ENCODE measurements at places on chromosomes 3 and 15. TPM values are rescaled to one million over a fixed set of nuclear protein-coding genes. Genes with fewer than 3 reads are reported as not detected.

The MYL3 gene
- total RNA-seq: not detected

The C2CD4A gene
- 0.09 TPM for total RNA-seq

The STXBP5L gene
- total RNA-seq: not detected

The CLDN11 gene
- total RNA-seq: 1.9 TPM

The DUOXA1 gene
- total RNA-seq: 0.75 TPM

The BMF gene
- total RNA-seq: 11.0 TPM

The PRSS50 gene
- 0.50 TPM for total RNA-seq

The OR5K2 gene
- total RNA-seq: not detected

The EEF1AKMT4 gene
- 11.7 TPM for total RNA-seq

The TRH gene
- total RNA-seq: not detected

The ATP10A gene
- not detected for total RNA-seq

The CCDC39 gene
- not detected for total RNA-seq

The GPR156 gene
- total RNA-seq: 3.0 TPM

The UACA gene
- total RNA-seq: 59.9 TPM

The ITIH1 gene
- not detected for total RNA-seq

The FAM3D gene
- total RNA-seq: not detected

The MSL2 gene
- total RNA-seq: 34.1 TPM

The PRR20G gene
- not detected for total RNA-seq

The SLC22A14 gene
- total RNA-seq: not detected

The LRRN1 gene
- total RNA-seq: 0.65 TPM

The CPNE9 gene
- total RNA-seq: not detected

The IFT122 gene
- 55.6 TPM for total RNA-seq

The CP gene
- total RNA-seq: 0.28 TPM

The PLSCR2 gene
- not detected for total RNA-seq

The TLR9 gene
- 0.30 TPM for total RNA-seq

The SPATA12 gene
- 0.57 TPM for total RNA-seq

The CEP97 gene
- 20.6 TPM for total RNA-seq

The CHRM5 gene
- not detected for total RNA-seq

The DNAH12 gene
- 0.22 TPM for total RNA-seq

The OSBPL10 gene
- total RNA-seq: 56.9 TPM

The CLEC3B gene
- not detected for total RNA-seq

The CIAO2A gene
- 72.1 TPM for total RNA-seq

The RAD18 gene
- 29.1 TPM for total RNA-seq

The RETNLB gene
- not detected for total RNA-seq

The NMB gene
- total RNA-seq: 66.7 TPM

The P2RY1 gene
- total RNA-seq: 0.88 TPM

The PLA2G4E gene
- total RNA-seq: not detected

The FHIT gene
- total RNA-seq: 7.6 TPM

The TM4SF18 gene
- not detected for total RNA-seq

The SLC51A gene
- 10.3 TPM for total RNA-seq

Data from PC-9 (cell line).